ENCODE measurements at places on chromosomes 3 and 15.

- DNase-seq = no peak
Observed at GRCh38 chr3:43884581-43884980, 193.8 kb downstream of the ABHD5 start.

DNA sequence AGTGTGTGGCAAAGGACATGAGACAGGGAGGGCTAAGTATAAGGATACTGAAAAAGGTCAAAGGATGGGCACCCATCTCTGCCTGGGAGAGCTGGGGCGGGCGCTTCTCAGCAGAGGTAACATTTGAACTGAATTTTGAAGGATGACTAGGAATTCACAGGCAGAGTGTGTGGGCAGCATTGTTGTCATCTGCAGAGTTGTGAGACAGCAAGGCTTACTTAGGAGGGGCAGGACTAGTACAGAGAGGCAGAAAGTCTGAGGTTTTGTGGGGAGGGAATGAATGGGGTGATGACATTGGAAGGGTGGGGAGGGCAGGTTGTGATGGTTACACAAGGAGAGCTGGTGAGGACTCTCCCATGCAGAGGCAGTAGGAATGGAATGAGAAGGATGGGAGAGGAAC is 84.1 kb upstream of the PRR23C start:
- DNase-seq = no peak

- no peak for DNase-seq
Observed at GRCh38 chr3:73926360-73927202, 301.8 kb upstream of the PDZRN3 start.

DNA sequence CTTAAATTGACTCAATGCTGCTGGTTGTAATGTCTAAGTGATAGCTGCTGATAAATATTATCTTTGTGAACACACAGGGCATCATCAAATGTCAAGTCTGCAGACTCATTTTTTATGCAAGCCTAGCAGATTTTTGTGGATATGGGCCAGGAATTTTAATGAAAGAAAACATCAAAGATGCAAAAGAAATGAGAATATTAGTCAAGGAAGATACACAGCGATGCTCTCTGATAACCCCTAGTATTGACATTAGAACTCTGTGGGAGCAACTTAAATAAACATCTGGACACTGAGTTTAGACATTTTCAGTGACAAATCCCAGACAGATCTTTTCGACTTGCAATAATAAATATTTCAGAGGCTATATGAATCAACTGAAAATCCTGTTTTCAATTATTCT is 28.3 kb downstream of the POLR2M start:
- no peak for DNase-seq

DNA sequence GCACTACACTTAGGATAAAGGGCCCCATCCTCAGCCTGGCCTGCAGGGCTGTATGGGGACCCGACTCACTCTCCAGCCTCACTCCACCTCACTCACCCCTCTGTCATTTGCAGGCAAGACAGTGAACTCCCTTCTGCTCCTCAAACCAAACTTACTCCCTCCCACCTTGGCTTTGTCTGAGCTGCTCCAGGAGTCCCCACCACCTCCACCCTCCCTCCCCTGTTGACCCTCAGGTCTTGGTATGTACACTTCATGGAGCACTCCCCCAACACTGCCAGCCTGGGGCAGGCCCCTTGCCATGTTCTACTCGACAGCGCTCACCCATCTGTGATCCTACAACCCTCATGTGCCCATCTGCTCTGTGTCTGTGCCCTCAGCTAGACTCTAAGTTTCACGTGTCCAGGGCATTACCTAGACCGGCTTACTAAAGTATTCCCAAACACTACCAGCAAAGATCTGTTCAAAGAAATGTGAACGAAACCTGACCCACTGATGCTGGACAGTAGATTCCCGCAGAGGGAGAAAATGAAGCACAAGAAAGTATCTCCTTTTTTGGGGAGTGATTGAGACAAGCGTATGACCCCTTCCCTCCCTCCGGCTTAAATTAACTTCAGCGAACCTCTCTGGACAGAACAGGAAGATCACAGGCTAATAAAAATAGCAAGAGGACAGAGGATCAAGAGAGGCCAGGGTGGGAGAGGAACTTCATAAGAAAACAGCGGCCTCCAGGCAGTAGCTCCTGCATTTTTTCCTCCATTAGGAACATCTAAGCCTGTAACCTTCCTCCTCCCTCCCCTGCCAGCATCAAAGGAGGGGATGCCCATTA is 113.2 kb downstream of the RFTN1 start:
- DNase-seq = no peak

GRCh38 chr3:122245513-122246174 is 62.2 kb downstream of the CASR start:
- DNase-seq = peak; percentile 74

DNA sequence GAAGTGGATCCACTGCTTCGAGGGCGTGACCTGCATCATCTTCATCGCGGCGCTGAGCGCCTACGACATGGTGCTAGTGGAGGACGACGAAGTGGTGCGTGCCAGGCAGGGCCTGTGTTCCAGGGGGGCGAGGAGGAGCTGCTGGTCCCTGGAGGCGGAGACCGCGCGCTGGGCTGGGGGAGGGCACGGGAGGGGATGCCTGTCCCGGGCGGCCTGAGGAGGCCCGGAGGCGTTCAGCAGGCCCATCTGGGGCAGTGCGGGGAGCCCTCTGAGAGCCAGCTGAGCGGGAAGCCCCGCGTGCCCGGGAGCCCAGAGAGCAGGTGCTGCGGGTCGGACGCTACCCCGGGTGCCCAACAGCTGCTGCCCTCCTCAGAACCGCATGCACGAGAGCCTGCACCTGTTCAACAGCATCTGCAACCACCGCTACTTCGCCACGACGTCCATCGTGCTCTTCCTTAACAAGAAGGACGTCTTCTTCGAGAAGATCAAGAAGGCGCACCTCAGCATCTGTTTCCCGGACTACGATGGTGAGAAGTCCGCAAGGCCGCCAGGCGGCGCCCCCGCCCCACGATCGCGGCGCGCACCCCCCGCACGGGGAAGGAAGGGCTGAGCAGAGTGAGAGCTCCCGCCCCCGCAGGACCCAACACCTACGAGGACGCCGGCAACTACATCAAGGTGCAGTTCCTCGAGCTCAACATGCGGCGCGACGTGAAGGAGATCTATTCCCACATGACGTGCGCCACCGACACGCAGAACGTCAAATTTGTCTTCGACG is 2.9 kb downstream of the GNAT1 start:
- DNase-seq = peak; percentile 56
